ENCODE measurements at places on chromosomes 5 and 9.

DNA sequence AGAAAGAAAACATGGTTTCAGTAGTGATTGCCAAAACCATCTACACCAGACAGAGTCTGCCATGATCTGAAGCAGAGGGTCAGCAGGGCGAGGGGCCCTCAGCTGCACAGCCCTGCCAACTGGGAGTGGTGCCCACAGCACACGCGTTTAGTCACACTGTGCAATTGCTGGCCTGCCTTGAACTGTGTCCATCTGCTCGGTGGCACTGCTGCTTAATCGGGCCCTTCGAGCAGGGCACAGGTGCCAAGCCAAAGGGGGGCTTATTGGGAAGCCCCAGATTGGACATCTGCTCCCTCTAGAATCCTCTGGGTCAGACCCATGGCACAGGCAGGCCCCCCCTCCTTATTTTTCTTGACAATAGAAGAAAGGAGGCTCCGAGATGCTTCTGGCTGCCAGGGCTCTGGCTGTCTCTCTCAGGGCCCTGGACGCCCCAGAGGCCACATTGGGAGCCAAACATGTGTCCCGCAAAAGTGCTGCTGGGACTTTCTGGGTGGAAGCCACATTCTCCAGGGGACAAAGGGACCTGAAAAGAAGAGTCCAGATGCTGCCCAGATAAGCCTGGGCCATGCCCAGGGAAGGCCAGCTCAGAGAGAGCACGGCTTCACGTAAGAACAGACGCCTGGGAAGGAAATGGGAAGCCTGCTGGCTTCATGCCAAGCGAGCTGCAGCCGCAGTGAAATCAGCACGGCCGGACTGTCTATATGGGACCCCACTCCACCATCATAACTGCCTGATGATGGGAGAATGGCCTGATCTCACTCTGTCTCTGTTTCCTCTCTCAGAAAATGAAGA lies 349.2 kb downstream of the GADD45G start:
- H3K27me3 ChIP-seq: no peaks in the 10 kb centered on the region
- DNase-seq: no peak
- H3K4me3 ChIP-seq: no peak overlapping the region
- peaks cover 8% of the 10 kb centered on the region for H3K4me1 ChIP-seq

- H3K27me3 ChIP-seq: no peaks in the 10 kb centered on the region
- no peaks in the 10 kb centered on the region for H3K4me1 ChIP-seq
- no peak for DNase-seq
- H3K36me3 ChIP-seq: no peaks in the 10 kb centered on the region
These were observed 22.9 kb upstream of the AOPEP start for GRCh38 chr9:94703488-94704140.

DNA sequence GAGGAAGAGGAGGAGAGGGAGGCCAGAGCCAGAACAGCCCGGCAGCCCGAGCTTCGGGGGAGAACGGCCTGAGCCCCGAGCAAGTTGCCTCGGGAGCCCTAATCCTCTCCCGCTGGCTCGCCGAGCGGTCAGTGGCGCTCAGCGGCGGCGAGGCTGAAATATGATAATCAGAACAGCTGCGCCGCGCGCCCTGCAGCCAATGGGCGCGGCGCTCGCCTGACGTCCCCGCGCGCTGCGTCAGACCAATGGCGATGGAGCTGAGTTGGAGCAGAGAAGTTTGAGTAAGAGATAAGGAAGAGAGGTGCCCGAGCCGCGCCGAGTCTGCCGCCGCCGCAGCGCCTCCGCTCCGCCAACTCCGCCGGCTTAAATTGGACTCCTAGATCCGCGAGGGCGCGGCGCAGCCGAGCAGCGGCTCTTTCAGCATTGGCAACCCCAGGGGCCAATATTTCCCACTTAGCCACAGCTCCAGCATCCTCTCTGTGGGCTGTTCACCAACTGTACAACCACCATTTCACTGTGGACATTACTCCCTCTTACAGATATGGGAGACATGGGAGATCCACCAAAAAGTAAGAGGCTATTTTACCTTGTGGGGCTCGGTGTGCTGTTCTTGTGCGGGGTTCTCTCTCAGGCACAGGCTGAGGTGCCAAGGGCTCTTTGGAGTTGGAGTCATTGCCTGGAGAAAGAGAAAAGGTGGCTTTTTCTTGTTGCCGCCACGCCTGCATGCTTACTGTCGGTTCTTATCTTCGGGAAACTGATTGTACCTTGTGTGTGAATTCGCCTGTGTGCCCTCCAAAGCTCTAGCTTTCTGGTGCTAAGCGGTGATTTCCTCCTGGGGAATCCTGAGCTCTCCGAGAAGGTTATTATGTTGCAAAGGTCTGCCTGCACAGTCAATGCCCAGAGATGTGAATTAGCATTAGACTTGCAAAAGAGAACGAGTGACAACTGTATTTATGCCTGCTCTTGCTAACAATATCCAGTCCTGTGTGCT lies at the start of gene ISL1:
Gene ISL1, plus strand, starts transcription at position 318 of the 991 bp plus-strand sequence. Its CDS starts 224 bp downstream, at position 542.
- peak within 1 kb of the TSS; percentile 80 for H3K27ac ChIP-seq
- H3K27me3 ChIP-seq: peaks cover 66% of the 10 kb centered on the region
- H3K4me1 ChIP-seq: peaks cover 13% of the 10 kb centered on the region
- no peaks in the 10 kb centered on the region for H3K36me3 ChIP-seq
- peak within 1 kb of the TSS; percentile 39 for H3K4me3 ChIP-seq
- DNase-seq: no peak

DNA sequence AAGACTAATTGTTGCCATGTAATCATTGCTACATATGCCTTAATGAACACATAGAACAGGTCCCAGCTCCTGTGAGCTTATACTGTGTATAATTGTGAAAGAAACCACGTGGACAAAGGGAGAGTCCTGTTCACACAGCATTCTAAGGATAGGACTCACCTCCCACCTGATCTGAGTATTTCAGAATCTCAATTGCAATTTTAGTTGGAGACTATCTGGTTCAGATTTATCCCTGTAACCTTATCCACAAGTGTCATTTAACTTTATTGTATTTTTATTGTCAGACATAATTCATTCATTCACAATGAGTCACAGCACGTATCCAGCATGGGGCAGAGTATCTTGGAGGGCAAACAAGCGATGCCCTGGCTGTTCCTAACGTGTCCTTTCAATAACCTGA lies 448.3 kb downstream of the NTRK2 start:
- DNase-seq: no peak
- H3K4me1 ChIP-seq: no peaks in the 10 kb centered on the region
- H3K36me3 ChIP-seq: no peaks in the 10 kb centered on the region
- no peak overlapping the region for H3K27ac ChIP-seq
- no peaks in the 10 kb centered on the region for H3K27me3 ChIP-seq

GRCh38 chr9:15369871-15370270 lies 52.8 kb upstream of the SNAPC3 start:
- H3K4me1 ChIP-seq: no peaks in the 10 kb centered on the region
- no peak for DNase-seq
- H3K27ac ChIP-seq: no peak overlapping the region
- H3K4me3 ChIP-seq: no peak overlapping the region
- no peaks in the 10 kb centered on the region for H3K27me3 ChIP-seq

DNA sequence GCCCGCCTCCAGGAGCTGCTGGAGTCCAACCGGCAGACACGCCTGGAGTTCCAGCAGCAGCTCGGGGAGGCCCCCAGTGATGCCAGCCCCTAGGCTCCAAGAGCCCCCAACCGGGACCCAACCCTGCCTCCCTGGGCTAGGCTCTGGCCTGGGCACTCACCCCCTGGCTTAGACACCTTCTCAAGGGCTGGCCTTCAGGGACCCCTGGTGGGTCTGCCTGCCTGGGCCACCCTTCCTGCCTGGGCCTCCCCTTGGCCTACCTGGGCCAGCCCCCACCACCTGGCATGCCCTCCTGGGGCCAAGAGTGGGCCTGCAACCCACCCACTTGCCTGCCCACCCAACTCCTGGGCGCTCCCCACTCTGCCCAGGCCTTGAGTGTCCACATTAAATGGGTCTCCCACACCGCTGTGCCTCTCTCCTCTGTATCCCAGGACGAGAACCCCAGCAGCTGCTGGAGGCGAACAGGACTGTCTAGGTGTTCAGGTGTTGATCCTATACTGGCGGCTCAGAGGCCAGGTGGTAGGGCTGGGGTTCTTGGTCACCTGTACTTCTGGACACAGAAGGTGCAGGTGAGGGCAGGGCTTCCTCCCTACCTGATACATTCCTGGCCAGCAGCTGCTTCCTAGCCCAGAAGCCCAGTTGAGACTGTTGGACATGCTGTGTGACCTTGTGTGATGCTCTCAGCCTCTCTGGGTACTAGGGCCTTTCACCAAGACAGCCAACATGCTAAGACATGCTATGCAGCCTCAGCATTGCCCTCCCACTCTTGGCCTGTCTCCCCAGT lies 3.6 kb downstream of the BBLN start:
- no peaks in the 10 kb centered on the region for H3K27me3 ChIP-seq
- DNase-seq: no peak
- peaks cover 56% of the 10 kb centered on the region for H3K36me3 ChIP-seq
- no peak overlapping the region for H3K27ac ChIP-seq
- peaks cover 23% of the 10 kb centered on the region for H3K4me1 ChIP-seq

DNA sequence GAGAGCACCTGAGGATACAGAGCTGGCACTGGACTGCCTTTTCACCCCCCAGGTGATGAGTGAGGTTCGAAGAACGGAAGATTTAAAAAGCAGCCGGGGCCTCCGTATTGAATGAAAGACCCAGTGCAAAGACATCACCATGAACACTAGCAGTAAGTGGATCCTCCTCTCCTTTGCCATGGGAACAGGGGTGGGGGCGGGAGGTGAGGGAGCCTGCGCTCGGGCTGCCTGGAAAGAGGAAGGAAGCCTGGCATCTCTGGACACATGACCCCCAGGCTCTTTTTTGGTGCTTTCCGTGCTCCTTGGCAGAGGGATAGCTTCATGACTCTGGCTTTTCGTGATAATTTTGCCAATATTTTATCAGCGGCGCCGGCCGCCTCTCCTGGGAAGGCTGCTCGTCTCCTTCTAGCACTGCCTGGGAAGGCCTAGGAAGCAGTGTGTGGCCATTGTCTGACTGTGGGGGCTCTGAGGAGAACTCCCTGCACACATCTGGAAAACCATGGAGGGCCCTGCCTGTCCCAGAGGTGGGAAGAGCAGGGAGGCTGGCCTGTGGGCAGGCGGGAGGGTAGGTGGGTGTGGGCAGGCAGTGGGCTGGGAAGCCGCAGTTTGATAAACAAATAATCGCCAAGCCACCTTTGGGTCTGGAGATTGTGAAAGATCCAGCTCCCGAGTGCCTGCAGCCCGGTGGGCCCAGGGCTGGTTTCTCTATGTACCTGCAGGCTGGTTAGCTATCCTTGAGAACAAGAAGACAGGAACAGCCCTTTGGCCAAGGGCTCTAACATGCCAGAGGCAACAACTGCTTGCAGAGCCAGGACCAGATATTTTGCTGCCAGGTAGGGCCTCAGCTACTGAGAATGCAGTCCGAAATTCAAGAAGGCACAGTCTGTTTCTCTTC lies 911 bp downstream of the ABLIM3 start:
- H3K4me1 ChIP-seq: peaks cover 11% of the 10 kb centered on the region
- no peaks in the 10 kb centered on the region for H3K36me3 ChIP-seq
- peak; percentile 58 for DNase-seq
- H3K27ac ChIP-seq: peak overlapping the region; percentile 87

- no peaks in the 10 kb centered on the region for H3K4me1 ChIP-seq
- H3K27me3 ChIP-seq: no peaks in the 10 kb centered on the region
- H3K27ac ChIP-seq: no peak overlapping the region
- no peaks in the 10 kb centered on the region for H3K36me3 ChIP-seq
- H3K4me3 ChIP-seq: no peak overlapping the region
- DNase-seq: no peak
These were observed 1103.5 kb upstream of the DMAC1 start for GRCh38 chr9:8903077-8903476.

DNA sequence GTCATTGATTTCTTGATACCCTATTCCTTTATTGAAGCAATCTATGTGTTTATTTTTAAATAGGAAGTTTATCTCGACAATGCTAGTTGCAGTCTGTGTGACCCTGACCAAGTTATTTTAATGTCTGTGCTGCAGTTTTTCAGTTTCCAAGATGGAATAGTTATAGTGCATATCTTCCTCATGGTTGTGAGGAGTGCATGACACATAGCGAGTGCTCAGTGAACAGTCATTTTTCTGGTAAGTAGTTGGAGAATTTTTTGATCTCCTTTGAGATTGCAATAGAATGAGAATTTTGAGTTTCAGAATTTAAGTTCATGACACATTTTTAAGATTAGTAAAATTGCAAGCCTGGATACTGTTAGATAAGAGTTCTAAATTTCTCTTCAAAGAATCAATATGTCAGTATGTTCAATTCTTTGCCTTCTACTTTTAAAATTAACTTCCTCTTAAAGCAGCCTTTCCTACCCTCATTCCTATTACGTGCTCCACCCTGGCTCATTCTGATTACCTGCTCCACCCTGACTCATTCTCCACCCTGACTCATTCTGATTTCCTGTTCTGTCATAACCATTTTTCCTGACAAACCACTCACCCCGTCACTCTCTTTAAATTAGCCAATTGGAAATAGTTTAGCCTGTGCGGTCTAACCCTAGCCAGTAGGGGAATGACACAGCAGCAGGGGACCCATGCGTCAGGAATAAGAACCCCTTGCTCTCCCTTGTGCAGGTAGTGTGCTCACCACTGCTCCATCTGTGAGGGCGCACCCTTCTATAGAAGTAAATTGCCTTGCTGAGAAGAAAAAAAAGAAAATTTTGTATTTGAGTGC lies 30.7 kb downstream of the SPIN1 start:
- no peak overlapping the region for H3K4me3 ChIP-seq
- H3K27me3 ChIP-seq: no peaks in the 10 kb centered on the region
- H3K4me1 ChIP-seq: no peaks in the 10 kb centered on the region
- DNase-seq: no peak

DNA sequence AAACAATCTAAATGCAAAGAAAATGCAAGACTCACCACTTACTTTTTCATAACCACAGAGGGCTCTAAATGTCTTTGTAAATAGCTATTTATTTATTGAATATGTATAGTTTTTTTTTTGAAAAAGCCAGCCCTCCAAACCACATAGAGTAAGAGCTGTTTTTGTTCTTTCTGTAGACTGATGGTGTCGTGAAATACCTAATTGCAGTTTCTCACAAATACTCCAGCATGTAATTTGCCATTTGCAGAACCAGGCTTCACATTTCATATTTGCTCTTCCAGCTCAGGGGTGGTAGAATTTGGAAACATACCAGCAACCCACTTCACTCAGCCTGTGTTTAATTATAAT lies 159.8 kb downstream of the TMC1 start:
- H3K36me3 ChIP-seq: no peaks in the 10 kb centered on the region
- H3K27ac ChIP-seq: no peak overlapping the region
- no peak overlapping the region for H3K4me3 ChIP-seq
- no peaks in the 10 kb centered on the region for H3K27me3 ChIP-seq
- DNase-seq: no peak
- H3K4me1 ChIP-seq: no peaks in the 10 kb centered on the region

DNA sequence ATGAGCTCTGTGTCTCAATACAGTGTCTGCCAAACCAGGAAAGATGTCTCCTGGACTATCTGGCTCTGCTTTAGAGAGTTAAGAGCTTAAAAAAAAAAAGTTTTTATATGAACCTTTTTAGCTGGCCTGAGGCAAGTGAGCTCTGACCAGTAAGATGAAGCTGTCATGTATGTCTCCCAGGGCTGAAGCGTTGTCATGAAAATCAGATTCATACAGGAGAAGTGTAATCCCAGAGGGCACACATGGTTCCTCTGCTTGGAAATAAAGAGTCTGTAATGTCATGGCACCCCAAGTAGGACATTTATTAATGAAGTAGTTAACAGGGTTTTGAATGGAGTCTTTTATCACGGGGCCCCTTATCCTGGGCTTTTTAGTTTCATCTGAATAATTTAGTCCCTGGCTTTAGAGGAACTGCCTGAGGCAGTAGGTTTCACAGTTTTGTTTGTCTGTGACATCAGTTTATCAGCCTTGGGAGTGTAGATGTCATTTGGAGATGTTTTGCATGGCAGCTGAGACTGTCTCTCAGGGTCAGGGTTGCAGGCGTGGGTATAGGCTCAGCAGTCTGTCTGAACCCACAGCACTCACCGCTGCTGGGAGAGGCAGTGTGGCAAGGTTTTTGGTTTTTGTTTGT lies 223.3 kb downstream of the DIRAS2 start:
- no peak for DNase-seq
- no peaks in the 10 kb centered on the region for H3K4me1 ChIP-seq
- no peak overlapping the region for H3K4me3 ChIP-seq
- no peaks in the 10 kb centered on the region for H3K36me3 ChIP-seq
- H3K27ac ChIP-seq: no peak overlapping the region
